ENCODE measurements at places on chromosomes 7 and 10.

GRCh38 chr7:94133460-94133859 lies 129.3 kb upstream of the BET1 start:
- DNase-seq = no peak

- DNase-seq = no peak
Observed at GRCh38 chr10:64385355-64385754, 864.2 kb downstream of the REEP3 start.

DNA sequence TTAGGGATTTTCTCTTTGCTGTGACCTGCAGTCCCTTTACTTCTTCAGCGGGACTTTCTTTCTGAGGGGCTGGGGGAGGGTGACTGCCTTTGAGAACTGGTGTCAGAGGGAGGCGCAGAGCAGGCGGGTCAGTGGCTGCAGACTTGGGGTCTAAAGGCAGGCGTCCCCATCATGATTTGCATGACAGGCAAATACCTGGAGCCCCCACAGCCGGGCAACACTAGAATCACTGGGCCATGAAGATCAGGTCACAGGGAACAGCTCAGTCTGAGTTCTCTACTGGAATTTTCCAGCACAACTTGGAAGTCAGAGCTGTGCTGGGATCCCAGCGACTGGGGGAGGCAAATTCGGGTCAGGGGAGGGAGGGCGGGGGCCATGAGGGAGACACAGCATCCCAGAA lies 29.2 kb upstream of the PITRM1 start:
- no peak for DNase-seq

DNA sequence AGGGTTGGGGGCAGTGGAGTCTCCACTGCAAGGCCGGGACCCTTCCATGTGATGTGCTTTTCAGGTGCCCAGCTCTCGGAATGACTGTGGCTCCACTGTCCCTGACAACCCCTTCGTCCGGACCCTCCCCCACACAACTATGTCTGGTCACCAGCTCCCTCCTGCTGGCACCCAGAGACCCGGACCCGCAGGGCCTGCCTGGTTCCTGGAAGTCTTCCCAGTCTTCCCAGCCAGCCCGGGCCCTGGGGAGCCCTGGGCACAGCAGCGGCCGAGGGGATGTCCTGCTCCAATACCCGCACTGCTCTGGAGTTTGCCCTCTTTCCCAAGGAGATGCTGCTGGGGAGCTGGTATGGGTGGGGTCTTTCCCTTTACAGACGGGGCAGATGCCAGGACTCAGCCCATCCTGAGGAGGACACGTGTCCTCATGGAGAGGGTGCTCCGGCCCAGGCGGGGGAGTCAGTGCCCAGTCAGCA lies 5.5 kb downstream of the ATP6V0E2 start:
- DNase-seq = no peak

GRCh38 chr10:10848488-10849111 lies 169.1 kb upstream of the CELF2 start:
- DNase-seq = no peak

All from CD4-positive, alpha-beta T cell treated with Interleukin-6 at 100 ng/mL for 8 hours (primary cell).